ENCODE measurements at places on chromosomes 5 and 9.

- DNase-seq, result no peak
These were observed 113.3 kb upstream of the SPATA31D4 start for GRCh38 chr9:81814794-81815464.

- DNase-seq, result no peak
These were observed 56.4 kb downstream of the SNX18 start for GRCh38 chr5:54573812-54574489.

DNA sequence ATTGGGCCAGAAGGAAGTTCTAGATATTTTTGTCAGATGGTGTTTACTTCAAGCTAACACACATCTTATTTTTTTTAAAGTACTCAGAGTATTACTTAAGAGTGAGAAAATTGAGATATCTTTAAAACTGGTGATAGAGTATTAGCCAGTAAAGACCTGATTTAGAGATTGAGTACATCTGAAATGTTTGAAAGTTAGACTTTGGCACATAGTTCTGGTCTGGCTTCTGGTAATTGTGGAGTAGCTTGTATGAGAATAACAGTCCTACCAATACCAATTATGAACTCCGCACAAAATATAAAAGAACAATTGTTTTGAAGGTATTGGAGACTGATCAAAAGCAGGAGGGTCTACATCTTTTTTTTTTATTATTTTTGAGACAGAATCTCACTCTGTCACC is 44.5 kb upstream of the GLIPR2 start:
- DNase-seq, result no peak

- DNase-seq, result no peak
These were observed 54.0 kb upstream of the CXCL14 start for GRCh38 chr5:135632798-135633197.

DNA sequence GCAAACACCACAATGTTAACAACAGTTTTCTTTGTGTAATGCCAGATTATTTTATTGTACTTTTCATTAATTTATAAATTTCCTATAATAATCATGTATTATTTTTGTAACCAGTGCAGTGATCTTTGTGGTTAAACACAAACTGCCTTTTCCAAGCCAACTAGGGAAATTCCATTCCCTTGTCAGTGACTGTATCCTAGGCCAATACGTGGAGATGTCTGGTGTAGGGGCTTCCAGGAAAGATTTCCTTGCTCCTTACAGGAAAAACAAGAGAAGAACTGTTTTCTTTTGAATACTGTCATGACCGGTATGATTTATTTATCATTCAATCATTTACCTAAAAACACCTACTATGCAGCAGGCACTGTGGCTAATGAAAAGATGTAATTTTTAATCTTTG is 31.4 kb downstream of the FANCC start:
- no peak for DNase-seq

DNA sequence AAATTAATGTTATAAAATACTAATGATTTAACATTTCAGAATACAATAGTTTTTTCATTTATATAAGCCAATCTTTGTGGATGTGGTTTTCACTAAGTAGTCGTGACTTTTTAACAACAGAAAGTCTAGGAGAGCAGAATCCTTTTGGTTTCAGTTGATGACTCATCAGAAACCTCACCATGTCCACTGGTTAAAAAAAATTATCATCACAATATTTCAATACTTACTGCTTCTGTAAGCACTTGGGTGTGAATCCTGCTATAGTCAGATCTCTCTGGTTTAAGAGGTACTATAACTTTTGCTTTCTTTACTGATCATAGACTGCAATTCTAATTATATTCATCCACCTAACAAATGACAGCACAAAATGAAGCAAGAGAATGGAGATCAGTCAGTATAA is 77.2 kb downstream of the MRPS30 start:
- DNase-seq, result no peak

DNA sequence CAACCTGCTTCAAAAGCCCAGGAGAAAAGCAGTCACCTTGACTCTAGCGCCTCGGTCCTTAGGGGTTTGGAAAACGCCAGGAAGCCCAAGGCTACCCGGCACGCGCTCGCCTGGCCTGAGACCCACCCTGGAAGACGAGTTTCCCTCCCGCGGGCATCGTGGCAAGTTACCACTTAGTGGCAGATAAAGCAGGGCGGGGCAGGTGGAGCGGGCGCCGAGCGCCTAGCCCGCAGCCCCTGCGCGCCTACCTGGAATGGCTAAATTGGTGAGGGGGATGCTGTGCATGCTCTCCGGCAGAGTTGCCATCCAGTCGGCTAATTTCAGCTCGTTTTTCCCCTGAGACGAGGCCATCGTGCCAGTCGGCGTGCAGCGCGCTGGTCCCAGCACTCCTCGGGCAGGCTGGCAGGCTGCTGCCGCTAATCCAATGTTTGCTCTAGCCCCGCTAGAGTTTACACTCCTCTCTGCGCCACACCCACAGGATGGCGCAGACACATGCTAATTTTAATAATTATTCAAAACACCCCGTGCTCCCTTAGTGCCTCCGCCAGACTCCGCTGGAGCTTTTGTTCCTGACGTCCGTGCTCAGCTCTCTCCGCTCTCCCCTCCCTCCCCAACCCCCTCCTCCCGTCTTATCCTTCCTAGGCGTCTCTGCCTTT is at the start of gene PLCXD3:
Gene PLCXD3 (minus strand): TSS at position 426 of the 656 bp plus-strand sequence. CDS start 75 bp downstream, at position 351.
- DNase-seq, result no peak

DNA sequence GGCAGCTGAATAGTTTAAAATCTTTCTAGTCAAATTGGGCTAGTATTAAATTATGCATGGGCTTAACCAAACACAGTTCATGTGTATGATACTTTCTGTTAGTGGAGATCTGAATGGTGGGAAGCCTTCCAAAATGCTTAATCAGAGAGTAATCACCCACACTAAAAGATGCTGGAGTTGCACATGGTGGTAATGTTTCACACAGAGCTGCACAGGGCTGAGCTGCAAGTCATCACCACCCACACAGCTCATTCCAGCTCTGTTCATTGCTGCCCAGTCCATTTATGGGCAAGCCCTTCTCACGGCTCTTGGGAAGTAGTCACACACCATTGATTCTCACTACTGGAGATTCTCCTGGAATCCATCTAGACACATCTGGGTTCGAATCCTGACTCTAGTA is 351.5 kb upstream of the KCNN2 start:
- no peak for DNase-seq

GRCh38 chr5:139848508-139849100 is 53.0 kb downstream of the PSD2 start:
- DNase-seq, result no peak

- DNase-seq, result no peak
These were observed 289.7 kb downstream of the PBX3 start for GRCh38 chr9:126036881-126037291.

GRCh38 chr9:83620841-83621636 is 1.9 kb upstream of the IDNK start:
- DNase-seq, result peak; percentile 34

DNA sequence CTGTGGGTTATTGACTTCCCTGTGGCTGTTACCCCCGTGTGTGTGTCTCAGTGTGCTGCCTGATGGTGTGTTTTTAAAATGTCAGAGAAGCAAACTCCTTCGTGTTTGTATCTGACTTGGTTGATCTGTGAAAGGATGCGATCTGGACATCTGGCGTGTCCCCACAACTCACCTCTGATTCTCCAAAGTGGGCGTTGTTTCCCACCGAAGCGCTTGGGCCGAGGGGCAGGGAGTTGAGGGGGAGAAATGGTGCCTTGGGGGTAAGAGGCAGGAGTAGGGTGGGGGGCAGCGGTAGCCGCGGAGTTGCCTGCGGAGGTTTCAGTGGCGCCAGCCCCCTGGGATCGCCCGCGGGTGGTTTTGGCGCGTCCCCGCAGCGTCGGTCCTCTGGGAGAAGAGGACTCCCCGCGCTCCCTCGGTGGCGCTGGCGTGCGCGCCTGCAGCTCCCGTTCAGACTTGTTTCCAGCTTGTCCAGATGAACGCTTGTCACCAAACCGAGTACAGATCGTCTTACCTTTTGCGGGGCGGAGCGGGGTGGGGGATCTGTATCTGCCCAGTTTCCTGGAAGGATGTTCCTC is 1.1 kb downstream of the MAST4 start:
- no peak for DNase-seq

DNA sequence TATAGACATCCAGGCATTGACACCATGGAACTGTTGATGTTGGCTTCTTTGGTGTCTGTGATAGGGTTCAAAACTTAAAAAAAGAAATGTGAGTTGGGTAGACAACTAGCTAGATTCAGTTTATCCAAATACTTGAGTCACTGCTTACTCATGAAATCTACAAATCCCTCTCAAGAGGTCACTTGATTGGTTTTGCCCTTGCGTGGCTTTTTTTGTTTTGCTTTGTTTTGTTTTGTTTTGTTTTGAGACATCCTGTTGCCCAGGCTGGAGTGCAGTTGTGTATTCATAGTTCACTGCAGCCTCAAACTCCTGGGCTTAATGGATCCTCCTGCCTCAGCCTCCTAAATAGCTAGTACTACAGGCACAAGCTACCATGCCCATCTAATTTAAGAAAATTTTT is 10.5 kb upstream of the ENTREP1 start:
- no peak for DNase-seq

- no peak for DNase-seq
These were observed 258.7 kb upstream of the IRX4 start for GRCh38 chr5:2141254-2142000.

DNA sequence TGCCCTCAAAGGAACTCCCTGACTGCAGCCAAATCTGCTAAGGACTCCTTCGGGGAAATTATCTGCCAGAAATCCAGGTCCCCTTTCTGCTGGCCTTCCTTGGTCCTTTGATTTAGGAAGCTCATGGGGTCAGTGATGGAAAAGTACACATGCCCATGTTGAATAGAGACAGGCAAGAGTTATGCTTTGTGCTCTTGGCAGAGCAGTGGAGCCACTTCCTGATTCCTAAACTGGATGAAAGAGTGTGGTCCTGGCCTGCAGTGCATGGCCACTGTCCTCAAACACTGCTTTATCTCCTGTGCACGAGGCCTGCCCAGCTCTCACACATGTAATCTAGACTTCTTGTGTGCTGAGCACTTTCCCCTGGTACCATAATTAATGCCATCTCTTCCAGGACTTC is 2.0 kb upstream of the EBF1 start:
- no peak for DNase-seq

DNA sequence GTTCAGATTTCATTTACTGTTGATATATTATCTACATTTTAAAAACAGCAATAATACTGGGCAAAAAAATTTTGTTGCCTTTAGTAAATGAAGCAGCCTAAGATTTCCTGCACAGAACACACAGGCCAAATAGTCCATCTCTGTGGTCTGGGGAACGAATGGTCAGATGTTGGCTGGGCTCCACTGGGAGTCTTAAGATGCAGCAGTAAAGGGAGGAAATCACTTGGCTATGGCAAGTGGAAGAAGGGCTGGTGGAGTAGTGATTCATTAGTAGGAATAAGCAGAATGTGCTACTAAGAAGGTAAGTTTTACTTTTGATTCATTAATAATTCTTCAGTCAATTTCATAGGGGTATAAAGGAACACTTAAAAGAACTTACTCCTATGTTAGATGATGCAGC is 91.1 kb upstream of the ARRDC3 start:
- no peak for DNase-seq

DNA sequence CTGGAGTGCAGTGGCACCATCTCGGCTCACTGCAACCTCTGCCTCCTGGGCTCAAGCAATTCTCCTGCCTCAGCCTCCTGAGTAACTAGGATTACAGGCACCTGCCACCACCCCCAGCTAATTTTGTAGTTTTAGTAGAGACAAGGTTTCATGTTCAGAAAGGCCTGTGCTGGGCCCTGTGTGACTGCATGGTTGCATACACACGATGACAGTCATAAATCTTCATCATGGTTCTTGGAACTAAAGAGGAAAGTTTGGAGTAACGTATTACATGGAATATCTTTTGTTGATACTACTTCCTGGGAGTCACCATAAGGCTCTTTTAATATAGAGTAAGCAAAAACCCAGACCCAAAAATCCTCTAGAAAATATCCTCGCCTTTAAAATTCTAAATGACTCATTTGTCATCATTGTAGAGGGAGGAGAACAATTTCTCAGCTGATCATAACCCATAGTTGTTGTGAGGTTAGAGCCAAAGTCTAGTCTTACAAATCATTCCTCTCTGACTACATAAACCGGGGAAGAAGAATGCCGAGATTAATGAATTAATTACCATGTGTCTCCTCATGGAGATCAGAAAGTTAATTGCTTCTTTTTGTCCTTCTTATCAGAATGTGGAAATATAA is 47.0 kb downstream of the KLF9 start:
- no peak for DNase-seq

- no peak for DNase-seq
These were observed 235.4 kb downstream of the CACNA1B start for GRCh38 chr9:138112791-138113600.

- DNase-seq, result no peak
These were observed 17.0 kb downstream of the CAMK2A start for GRCh38 chr5:150272531-150272930.

GRCh38 chr9:134652291-134653225 is 11.0 kb downstream of the COL5A1 start:
- DNase-seq, result no peak

DNA sequence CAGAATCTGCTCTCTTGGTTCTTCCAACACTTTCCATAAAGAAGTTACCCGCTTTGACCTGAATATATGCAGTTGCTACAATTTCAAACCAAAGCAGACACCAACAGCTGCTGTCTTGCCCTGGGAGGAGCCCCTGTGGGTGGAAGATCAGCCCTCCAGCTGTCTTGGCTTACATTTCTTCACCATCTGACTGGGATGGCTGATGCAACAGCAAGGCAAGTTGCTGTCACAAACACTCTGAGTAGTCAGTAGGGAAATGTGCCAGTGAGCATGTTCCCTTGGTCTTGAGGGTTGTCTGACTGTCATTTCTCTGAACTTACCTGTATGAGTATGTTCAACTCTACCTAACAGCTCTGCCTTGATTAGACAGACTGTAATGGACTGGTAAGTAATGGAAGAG is 152.9 kb downstream of the SGCD start:
- no peak for DNase-seq

- DNase-seq, result no peak
These were observed 306.2 kb upstream of the GRAMD2B start for GRCh38 chr5:126117044-126117443.

- DNase-seq, result no peak
These were observed 361.3 kb downstream of the NR2F1-AS1 start for GRCh38 chr5:93219641-93220145.

- DNase-seq, result no peak
These were observed 560.6 kb upstream of the CYLC2 start for GRCh38 chr9:102434545-102434944.

- no peak for DNase-seq
These were observed 6.8 kb upstream of the SUSD3 start for GRCh38 chr9:93051680-93052089.

- DNase-seq, result no peak
These were observed 94.2 kb downstream of the TLE4 start for GRCh38 chr9:79665931-79666330.

- DNase-seq, result no peak
These were observed 167.2 kb downstream of the HMHB1 start for GRCh38 chr5:143979044-143979690.

DNA sequence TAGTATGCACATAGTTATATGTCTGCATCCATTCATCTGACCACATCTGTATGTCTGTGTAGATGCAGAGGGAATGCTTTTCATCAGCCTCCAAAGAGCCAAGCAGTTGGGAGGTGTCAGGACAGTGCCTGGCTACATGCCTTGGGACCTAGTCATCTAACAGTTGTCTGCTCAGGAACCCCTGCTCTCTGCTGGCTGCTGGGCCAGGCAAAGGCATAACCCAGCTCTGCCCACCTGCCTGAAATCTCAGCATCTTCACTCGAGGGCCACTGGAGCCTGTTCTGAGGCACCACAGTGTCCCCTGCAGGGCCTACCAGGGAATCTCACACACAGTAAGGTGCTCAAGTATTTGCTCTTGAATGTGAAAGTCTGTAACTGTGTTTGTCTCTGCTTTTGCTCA is 3.7 kb downstream of the C9orf50 start:
- DNase-seq, result no peak

Measured in activated CD4-positive, CD25-positive, alpha-beta regulatory T cell treated with anti-CD3 and anti-CD28 coated beads, Interleukin-2, amount 50 U/mL, for 72 hours (primary cell).